ENCODE measurements at places on chromosomes 4 and X. TPM values are rescaled to one million over a fixed set of nuclear protein-coding genes. Genes with fewer than 3 reads are reported as not detected.

ALPK1 gene
- total RNA-seq, result 13.7 TPM

PABPC5 gene
- not detected for total RNA-seq

HSFX4 gene
- not detected for total RNA-seq

GRIA3 gene
- not detected for total RNA-seq

UGT2B10 gene
- not detected for total RNA-seq

BEX5 gene
- total RNA-seq, result 2.9 TPM

TREX2 gene
- 0.78 TPM for total RNA-seq

PLP1 gene
- not detected for total RNA-seq

EDNRA gene
- not detected for total RNA-seq

STBD1 gene
- 0.29 TPM for total RNA-seq

ESX1 gene
- not detected for total RNA-seq

MAGEB10 gene
- not detected for total RNA-seq

VCX3A gene
- total RNA-seq, result not detected

MAGEB17 gene
- not detected for total RNA-seq

TMEM144 gene
- total RNA-seq, result not detected

MAGEA2B gene
- not detected for total RNA-seq

SLC25A53 gene
- 4.7 TPM for total RNA-seq

CACNA1F gene
- total RNA-seq, result 1.1 TPM

PDCL2 gene
- not detected for total RNA-seq

SH2D1A gene
- total RNA-seq, result 40.9 TPM

RWDD4 gene
- total RNA-seq, result 20.9 TPM

ITGB1BP2 gene
- total RNA-seq, result 5.3 TPM

TLL1 gene
- total RNA-seq, result not detected

CXCR3 gene
- total RNA-seq, result 42.4 TPM

FAM241A gene
- total RNA-seq, result 4.5 TPM

TMPRSS11B gene
- not detected for total RNA-seq

ZFP92 gene
- 1.3 TPM for total RNA-seq

NSUN7 gene
- total RNA-seq, result 0.22 TPM

TEX11 gene
- not detected for total RNA-seq

ADH4 gene
- total RNA-seq, result not detected

SOX3 gene
- not detected for total RNA-seq

PROM1 gene
- 0.22 TPM for total RNA-seq

MAGEB2 gene
- total RNA-seq, result not detected

MAGEA9B gene
- total RNA-seq, result not detected

ADH1B gene
- not detected for total RNA-seq

Measured in activated CD8-positive, alpha-beta T cell treated with anti-CD3 and anti-CD28 coated beads for 36 hours (primary cell).